ENCODE measurements at places on chromosomes 11 and 22.

DNA sequence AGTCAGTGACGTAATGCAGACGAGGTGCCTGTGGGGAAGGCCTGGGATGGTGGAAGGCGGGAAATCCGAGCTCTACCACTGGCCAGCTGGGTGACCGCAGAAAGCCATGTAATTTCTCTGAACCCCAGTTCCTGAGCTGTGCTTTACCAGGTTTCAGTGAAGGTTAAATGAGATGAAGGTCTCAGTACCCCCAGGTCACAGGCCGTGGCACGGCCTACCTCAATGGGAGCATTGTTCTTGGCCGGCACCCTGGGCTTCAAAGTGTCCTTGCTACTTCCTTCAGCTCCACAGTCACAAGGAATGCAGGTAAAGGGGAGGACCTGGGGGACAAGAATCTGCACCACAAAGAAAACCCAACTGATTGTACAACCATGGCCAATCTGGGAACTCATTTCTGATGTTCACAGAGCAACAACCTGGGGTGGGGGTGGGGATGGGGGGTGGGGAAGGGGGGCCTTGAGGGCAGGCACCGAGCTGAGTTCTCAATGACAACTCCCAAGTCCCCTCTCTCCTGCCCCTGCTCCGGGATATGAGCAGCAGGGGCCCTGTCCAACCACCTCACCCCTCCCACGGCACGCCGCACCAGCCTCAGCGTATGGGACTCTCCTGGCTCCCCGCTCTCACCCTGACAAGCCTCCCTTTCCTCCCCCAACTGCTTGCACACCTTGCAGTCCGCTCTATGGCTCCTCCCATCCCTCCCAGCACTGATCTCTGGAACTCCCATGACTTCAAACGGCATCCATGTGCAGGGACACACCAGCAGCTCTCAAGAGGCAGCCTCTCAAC lies 59.1 kb upstream of the ARFGAP3 start:
- DNase-seq, result no peak

DNA sequence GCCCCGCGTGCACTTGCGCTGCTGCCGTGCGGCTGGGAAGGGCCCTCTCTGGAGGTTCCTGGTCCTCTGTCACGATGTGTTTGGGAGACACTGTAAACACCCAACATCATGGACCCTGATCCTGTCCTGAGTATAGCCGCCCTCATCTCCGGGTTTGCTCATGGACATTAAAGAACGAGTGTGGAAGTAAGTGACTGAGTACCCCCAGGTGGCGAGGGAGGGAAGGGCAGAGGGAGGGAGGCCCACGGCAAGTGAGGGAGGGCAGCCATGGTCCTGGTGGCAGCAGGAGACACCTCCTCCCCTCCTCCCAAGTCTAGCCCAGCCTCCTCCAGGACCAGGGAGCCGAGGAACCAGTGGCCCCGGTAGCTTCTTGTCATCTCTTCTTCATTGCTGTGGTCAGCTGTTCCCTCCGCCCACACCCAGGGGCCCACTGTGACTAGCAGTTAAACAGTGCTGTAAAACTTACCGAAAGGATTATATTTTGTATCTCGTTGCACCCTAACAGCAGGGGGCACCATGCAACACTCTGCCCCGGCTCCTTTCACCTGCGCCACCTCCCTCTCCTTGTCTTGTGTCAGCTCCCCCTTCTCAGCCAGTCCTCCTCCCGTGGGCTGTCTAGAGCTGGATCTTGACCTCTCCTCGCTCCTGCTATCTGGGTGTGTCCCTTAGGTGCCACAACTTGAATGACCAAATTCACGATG lies 566.5 kb upstream of the B3GAT1 start:
- no peak for DNase-seq

DNA sequence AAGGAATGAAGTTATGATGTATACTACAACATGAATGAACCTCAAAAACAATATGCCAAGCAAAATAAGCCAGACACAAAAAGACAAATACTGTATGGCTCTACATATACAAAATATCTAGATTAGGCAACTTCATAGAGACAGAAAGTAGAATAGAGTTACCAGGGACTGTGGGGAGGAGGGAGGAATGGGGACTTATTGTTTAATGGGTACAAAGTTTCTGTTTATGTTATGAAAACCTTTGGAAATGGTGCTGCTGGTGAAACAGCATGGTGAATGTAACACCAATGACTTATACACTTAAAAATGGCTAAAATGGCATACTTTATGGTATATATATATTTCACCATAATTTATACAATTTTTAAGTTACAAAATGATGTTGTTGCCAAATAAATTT lies 4.1 kb downstream of the AQP11 start:
- no peak for DNase-seq

- no peak for DNase-seq
Observed at GRCh38 chr22:41146573-41146972, 54.2 kb downstream of the EP300 start.

DNA sequence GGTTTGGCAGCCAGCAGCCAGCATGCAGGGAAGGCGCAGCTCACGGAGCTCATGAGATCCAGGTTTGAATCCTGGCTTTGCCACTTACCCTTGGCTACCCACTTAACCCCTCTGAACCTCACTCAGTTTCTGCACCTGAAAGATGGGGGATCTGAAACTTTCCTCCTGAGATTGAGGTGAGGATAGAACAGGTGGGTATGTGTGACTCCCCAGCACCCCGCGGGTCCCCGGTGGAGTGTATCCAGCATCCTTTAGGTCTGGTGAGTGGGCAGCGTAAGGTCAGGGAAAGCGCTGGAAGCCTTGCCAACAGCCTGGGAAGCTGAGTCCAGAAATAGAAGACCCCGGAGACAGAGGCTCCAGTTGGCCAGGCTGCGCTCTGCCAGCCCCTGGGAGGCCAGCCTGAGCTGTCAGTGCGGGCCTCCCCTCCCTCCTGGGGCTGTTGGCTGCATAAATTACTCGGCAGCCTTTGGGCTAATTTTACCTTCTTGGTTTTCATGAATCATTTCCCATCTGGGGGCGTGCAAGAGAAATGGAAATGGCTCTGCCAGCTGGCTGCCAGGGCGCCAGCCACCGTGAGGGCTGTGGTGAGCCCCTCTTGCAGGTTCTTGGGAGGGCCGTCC lies 17.6 kb downstream of the PRDM11 start:
- DNase-seq, result no peak

GRCh38 chr11:17864478-17864941 lies 129.9 kb downstream of the KCNC1 start:
- peak; percentile 26 for DNase-seq

- no peak for DNase-seq
Observed at GRCh38 chr11:111001986-111002611, 243.4 kb upstream of the POU2AF2 start.
